ENCODE measurements at places on chromosomes 2 and 18.
A peak's percentile ranks its signal among the peaks of the same experiment; 100 is the strongest.

DNA sequence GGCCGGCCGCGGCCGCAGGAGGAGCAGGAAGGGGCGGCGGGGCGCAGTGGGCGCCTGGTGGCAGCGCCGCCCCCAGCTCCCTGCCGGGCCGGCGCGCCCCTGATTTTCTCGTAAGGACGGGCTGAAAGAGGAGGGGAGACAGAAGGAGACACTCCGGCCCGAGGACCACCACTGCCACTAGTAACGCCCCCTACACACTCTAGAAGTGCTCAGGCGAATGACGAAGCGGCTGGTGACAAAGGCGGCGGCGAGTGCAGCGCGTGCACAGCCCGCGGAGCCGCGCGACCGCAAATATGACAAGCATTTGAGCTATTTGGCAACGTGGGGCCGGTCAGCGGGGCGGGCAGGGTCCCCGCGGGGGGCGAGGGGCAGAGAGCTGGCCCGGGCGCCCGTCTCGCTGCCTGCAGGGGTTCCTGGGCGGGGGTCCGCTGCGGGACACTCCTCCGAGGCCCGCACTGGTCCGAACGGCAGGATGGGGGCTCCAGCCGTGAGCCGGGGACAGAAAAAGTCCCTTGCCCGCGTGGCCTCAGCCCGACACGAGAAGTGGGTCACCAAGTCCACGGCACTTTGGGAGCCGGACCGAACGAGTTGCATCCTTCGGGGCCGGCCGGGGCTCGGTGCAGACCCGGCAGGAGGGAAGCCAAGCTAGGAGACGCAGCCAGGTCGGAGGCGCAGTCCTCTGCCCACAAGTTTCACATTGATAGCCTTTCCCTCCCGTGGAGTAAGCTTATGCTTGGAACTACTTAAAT, 524 bp upstream of the SERTAD2 start:
- peak; percentile 67 for DNase-seq

GRCh38 chr2:136332436-136333095, 214.6 kb upstream of the CXCR4 start:
- no peak for DNase-seq

DNA sequence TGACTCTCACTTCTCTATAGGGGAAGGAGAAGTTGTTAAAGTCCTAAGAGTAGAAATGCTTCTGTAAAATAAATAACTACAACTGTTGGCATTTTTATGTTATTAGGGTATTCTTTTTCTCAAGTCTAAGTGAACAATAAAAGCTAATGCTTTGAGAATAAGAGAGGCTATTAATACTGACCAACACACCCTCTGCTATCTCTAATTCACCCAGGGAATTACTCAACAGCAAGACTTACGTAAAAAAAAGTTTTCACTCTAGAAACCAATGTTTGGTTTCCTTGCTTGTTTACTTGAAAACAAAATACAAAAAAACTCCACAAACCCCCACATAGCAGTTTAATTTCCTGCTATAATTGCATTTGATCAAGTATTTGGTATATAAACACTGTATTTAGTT, 25.2 kb downstream of the CHN1 start:
- DNase-seq: no peak

GRCh38 chr2:138227195-138227594, 262.9 kb downstream of the HNMT start:
- DNase-seq: no peak

DNA sequence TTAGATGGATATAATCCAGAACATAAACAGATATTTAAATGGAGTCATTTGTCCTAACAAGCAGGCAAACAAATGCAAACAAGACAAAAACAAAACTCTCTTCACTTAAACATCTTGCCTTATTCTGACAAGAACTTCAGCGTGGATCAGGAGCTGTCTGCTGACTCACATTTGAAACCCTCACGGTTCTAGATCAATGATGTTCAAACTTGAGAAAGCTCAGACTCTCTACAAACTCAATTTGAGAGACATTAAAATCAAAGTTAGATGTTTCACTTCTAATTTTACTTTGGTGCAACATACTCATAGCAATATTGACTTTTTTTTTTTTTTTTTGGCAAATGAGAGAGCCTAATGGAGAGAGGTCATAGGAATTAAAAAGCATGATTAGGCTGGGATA, 362.8 kb upstream of the SLC14A2 start:
- peak; percentile 3 for DNase-seq
